H54 (cell line): ENCODE measurements at places on chromosomes 13 and 19.

GRCh38 chr19:21581646-21582240, 76.3 kb downstream of the ZNF429 start:
- DNase-seq, result no peak

- DNase-seq, result no peak
These were observed 472.1 kb upstream of the TSHZ3 start for GRCh38 chr19:31821346-31821745.

DNA sequence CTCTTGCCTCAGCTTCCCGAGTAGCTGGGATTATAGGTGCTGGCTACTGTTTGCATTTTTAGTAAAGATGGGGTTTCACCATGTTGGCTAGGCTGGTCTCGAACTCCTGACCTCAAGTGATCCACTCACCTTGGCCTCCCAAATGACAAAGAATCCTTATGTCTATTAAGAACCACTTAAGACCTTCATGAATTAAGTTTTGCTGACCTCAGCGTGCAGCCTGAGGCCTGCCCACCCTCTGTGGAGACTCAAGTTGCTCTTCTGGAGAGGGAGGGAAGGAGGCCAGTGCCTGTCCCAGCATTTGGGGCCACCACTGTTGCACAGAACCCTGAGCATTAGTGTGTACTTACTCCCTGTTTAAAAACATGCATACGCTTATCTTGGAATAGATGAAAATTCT, 313.3 kb downstream of the FGF9 start:
- no peak for DNase-seq

GRCh38 chr19:45638930-45639729, at the start of gene EML2:
Gene EML2, minus strand, starts transcription at chr19:45639397. Its CDS starts 21 bp downstream, at chr19:45639376.
- DNase-seq, result no peak

- no peak for DNase-seq
These were observed 54.4 kb upstream of the RGCC start for GRCh38 chr13:41402691-41403511.

DNA sequence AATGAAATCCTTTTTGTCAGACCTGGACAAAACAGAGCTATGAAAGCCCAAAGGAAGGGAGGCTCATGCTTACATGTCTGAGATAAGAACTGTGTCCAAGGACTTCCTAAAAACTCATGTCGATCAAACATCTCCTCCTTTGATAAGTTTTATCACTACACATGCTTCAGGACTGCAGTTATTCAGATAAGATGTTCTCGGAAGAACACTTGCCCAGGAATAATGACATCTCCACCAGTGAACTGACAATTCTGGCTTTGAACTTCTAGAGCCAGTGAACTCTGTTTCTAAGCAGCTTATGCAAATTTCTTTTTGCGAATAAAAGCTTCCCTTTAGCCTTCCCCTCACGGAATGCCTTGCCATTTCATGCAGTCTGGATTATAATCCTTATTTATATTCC, 561.6 kb downstream of the TBC1D4 start:
- no peak for DNase-seq

GRCh38 chr19:13841962-13842290, 35.0 kb upstream of the NANOS3 start:
- DNase-seq, result no peak

- no peak for DNase-seq
These were observed 424.7 kb downstream of the IRS2 start for GRCh38 chr13:109361562-109362289.

DNA sequence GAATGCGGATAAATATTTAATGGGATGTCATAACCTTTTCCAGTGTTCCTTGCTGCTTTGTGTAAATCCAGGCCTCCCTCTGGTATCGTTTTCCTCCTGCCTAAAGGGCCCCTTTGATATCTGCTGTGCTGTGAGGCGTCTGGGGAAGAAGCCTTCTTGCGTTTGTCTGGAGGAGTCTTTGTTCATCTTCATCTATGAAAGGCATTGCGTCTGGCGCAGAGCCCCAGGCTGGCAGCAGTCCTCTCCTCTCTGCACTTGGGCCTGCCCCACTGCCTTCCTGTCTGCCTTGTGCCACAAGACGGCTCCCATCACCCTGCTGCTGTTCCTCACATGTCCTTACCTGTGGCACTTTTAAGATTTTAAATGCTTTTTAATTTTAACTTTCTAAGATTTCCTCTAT, 9.8 kb downstream of the PROZ start:
- no peak for DNase-seq

DNA sequence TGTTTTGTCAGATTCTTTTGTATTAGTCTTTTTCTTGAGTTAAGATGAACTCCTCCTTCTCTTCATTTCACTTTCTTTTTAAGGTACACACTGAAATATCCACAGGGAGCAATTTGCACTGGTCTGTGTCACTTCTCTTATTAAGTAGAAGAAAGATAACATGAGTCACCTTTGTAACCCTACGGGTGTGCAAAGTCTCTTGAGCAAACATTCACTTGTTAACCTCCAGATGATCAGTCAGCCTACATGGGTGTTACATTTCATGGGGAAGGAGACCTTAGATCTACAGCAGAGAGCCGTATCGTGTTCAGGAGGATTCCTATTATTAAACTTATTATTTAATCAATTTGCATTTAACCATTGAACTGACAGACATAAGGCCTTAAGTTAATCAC, 5.1 kb downstream of the ZNF507 start:
- no peak for DNase-seq

DNA sequence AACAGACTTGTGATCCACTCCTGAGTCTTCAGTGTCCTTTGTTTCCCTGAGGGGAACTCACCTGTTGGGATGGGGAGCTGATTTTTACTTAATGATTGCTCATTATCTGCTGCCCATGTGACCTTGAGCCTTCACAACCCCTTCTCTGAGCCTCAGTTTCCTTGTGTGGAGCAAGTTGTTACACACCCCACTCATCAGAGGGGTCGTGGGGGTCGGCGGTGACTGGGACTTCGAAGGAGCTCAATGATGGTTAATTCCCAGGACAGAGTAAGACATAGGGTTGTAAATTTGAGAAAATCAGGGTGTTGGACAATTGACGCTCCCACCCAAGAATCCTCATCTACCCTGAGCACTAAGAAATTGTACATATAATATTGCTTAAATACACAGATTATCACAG, 13.5 kb downstream of the LILRA5 start:
- no peak for DNase-seq

- no peak for DNase-seq
These were observed 13.8 kb upstream of the ZNF724 start for GRCh38 chr19:23263870-23264590.

DNA sequence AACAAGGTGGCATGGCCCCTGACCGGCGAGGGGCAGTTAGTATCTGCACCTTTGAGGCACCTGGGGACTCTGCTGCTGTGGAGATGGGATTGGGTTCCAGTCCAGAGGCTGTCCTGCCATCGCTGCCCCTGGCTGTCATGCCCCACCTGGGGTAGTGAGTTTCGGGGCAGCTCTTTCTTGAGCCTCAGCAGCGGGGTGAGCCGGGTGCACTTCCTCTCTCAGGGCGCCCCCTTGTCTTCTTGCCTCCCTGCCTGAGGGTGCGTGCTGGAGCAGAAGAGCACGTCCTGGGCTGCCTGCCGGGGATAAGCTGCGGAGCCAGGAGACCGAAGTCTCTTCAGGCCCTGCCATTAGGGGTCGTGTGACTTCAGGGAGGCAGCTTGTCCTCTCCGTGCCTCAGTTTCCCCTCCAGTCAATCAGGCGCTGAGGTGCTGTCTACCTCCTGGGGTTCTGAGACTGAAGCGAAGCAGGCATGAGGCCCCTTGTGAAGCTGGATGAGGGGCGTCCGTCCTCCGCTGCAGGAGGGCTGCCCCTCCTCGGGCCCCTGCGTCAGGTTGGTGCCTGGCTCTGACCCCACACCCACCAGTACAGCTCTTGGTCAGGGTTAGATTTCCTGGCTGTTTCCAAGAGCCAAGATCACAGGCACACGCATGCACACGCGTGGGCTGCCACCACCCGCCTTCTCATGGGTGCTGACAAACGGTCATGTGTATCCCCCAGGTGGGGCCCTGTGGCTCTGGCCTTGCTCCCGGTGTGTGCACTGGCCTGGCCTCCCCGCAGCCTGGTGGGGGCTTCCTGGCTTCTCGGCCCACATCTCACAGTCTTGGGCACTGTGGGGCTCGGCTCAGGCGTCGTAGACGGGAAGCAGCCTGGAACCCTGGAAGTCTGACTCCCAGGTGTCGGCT, 8.3 kb downstream of the GNA11 start:
- DNase-seq, result no peak
